Activated CD4-positive, alpha-beta memory T cell treated with anti-CD3 and anti-CD28 coated beads, Interleukin-2, amount 10 ng/mL, durations not matched to agents 7 days and 5 days (primary cell): ENCODE measurements at places on chromosomes 5 and 9. TPM values are rescaled to one million over a fixed set of nuclear protein-coding genes. Genes with fewer than 3 reads are reported as not detected.

GRCh38 chr5:103336941-103337340, 78.4 kb downstream of the MACIR start:
- peaks cover 17% of the 10 kb centered on the region for H3K27me3 ChIP-seq
- peaks cover 17% of the 10 kb centered on the region for H3K4me1 ChIP-seq
- no peak overlapping the region for H3K4me3 ChIP-seq
- no peak overlapping the region for H3K27ac ChIP-seq
- no peak for DNase-seq

- DNase-seq: no peak
- H3K27me3 ChIP-seq: no peaks in the 10 kb centered on the region
- no peaks in the 10 kb centered on the region for H3K4me1 ChIP-seq
- H3K36me3 ChIP-seq: no peaks in the 10 kb centered on the region
- H3K4me3 ChIP-seq: no peak overlapping the region
- H3K27ac ChIP-seq: no peak overlapping the region
These were observed 608.3 kb upstream of the NUDT12 start for GRCh38 chr5:104170926-104171325.

GRCh38 chr5:9388941-9389674, 156.8 kb downstream of the SEMA5A start:
- DNase-seq: no peak
- H3K27me3 ChIP-seq: no peaks in the 10 kb centered on the region
- no peaks in the 10 kb centered on the region for H3K4me1 ChIP-seq
- no peak overlapping the region for H3K27ac ChIP-seq

DNA sequence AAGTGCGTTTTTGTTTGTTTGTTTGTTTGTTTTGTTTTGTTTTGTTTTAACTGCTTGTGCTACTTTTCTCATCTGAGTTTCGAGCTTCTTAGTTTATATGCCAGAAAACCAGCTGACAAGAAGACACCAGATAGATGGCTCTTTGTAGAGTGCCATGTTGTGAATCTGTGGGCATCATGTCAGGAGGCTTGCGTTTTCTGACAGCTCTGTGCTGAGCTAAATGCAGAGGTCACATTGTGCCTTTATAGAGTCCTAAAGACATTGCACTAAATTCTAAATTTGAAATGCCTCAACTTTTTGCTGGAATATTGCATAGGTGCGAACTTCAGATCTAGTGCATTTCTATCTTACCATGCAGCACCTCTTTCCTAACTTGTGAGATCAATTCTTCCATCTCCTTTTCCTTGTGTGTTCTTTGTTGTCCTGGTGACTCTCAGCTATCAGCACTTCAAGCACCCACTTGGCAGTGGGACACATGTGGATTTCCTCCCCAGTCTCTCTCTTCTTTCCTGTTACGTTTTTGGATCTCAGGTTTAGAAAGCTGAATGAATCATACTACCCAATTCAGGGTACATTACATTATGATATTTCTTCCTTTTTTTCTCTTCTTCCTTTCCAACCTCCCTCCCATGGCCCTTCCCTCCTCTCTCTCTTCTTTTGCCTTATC, 379.0 kb upstream of the RPS23 start:
- no peak overlapping the region for H3K4me3 ChIP-seq
- H3K4me1 ChIP-seq: peaks cover 2% of the 10 kb centered on the region
- peaks cover 4% of the 10 kb centered on the region for H3K27me3 ChIP-seq
- H3K27ac ChIP-seq: no peak overlapping the region
- no peak for DNase-seq

- H3K27me3 ChIP-seq: no peaks in the 10 kb centered on the region
- no peak overlapping the region for H3K27ac ChIP-seq
- no peak for DNase-seq
- H3K4me1 ChIP-seq: no peaks in the 10 kb centered on the region
These were observed 72.5 kb downstream of the SEMA6A start for GRCh38 chr5:116502138-116502537.

MOB3B gene
- 0.05 TPM for total RNA-seq

WWC1 gene
- total RNA-seq: not detected
